ENCODE measurements at places on chromosomes 5 and 9. TPM values are rescaled to one million over a fixed set of nuclear protein-coding genes. Genes with fewer than 3 reads are reported as not detected.

- DNase-seq, result no peak
Observed at GRCh38 chr5:172634106-172634899, 6.8 kb upstream of the NEURL1B start.

DNA sequence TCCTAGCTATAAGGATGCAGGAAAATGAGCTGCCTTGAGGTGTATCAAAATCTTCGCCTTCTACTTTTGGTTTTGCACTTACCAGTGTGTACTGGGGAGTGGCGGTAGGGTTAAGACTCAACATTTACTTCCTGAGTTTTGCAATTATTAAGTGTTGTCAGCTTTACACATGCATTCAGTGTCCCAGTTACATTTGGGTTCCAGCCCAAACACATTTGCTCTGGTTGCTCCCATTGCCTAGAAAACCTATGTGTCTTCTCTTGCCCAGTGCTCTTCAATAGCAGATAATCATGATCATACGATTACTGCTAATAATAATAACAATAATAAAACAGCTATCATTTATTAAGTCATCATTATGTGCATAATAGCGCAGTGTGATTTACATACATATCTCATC is 241.5 kb upstream of the PAPPA start:
- no peak for DNase-seq

- no peak for DNase-seq
Observed at GRCh38 chr9:3576328-3576727, 50.5 kb upstream of the RFX3 start.

ANXA2R gene
- total RNA-seq, result 44.0 TPM

GRCh38 chr5:2524620-2525019 is 226.9 kb downstream of the IRX2 start:
- no peak for DNase-seq

GRCh38 chr9:122095010-122095767 is 2.1 kb upstream of the TTLL11 start:
- DNase-seq, result no peak

DNA sequence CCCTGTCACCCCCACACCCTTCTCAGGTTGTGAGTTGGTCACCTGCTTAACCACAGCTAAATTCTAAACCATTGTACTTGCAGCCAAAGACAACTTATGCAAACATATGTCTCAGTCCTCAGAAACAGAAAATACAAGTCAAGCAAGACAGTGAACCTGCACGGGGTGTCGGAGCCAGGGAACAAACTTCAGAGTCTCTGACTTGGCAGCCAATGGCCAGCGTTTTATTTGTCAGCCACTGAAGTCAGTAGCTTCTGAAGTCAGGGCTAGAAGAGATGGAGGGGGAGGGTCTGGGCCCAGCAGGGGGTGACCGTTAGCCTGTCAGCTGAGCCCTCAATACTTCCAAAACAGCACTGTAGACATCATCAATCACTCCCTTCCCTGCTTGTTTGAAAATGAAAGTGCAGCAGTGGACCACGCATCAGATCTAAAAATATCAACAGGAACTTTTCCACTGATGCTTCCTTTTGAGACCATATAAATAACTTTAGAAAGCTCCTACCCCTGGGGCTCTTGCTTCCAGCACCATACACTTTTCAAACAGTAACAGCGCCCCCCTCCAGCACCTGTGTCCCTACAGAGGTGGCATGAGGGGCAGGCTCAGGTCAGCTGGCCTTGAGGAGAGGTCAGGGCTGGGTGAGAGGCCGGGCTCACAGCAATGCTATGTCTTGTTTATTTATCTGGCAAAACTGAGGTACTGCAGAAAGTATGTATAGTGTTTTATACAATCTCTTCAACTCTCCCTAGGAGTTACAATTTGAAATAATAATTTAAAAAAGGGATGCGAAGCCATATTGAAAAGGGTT is 142.5 kb downstream of the ACER2 start:
- DNase-seq, result no peak

DNA sequence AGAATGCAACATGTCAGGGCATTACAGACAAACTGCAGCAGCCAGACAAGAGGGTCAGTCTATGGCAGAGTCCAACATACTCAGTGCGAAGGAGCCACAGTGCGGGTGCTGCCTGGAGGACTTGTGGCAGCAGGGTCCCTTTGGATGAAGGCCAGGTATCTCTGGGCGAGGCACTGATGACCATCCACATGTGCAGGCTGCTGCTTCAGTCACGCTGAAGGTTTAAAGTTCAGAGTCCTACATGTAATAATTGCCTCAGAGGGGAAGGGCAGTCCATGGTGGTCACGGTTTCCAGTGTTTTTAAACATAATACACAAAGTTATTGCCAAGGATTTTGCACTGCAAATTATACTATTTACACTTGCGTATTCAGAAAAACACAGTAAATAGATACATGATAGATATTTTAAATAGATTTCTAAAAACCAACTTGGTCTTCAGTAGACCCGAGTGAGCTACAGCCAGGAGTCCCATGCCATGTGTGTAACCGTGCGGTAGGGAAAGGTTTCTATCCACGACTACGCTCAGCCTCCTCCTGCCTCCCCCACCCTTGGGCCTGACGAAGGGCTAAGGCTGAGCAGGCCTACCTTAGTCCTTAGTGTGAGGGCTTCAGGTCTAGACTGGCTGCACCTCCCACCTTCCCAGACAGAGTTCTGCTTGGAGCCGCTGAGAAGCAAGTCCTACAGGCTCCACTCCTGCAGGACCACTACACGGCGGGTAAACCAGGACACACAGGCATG is 76.2 kb downstream of the GPR21 start:
- no peak for DNase-seq

- no peak for DNase-seq
Observed at GRCh38 chr9:114856942-114857315, 51.1 kb upstream of the TNFSF15 start.

DNA sequence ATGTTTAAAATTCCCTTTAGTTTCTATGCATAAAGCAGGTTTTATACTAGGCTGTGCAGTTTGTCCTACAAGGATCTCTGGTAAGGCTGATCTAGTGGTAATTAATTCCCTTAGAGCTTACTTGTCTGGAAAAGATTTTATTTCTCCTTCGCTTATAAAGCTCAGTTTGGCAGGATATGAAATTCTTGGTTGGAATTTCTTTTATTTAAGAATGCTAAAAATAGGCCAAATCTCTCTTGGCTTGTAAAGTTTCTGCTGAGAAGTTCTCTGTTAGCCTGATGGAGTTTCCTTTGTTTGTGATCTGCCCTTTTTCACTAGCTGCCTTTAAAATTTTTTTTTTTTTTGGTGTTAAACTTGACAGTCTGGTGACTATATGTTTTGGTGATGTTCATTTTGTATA is 237.1 kb upstream of the TLE4 start:
- no peak for DNase-seq

GRCh38 chr5:96084874-96085506 is 123.3 kb upstream of the ELL2 start:
- no peak for DNase-seq

PCDHGC5 gene
- total RNA-seq, result not detected

- no peak for DNase-seq
Observed at GRCh38 chr9:16023446-16023845, 470.6 kb downstream of the CCDC171 start.

- DNase-seq, result no peak
Observed at GRCh38 chr9:121478816-121479676, 20.6 kb downstream of the GGTA1 start.

- no peak for DNase-seq
Observed at GRCh38 chr9:21653091-21653490, 149.3 kb upstream of the MTAP start.

- DNase-seq, result no peak
Observed at GRCh38 chr9:6911901-6912638, 154.3 kb downstream of the KDM4C start.

DNA sequence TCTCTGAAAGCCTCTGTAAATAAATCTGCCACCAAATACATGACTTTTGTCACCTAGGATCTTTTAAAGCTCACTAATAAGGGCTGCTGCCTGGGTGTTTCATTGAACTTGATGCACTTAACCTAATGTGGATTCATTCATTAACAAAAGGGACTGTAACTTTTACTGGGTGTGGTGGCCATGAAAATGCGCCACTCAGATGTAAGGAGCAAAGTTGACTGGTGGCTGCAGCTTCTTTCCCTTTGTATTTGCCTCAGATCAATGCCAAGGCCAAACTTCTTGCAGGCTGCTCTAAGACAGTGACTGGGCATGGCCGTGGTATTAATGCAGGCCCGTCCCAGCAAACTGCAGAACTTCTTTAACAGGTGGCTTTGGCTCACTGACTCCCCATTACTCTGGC is 22.9 kb downstream of the FAM240B start:
- DNase-seq, result no peak

DNA sequence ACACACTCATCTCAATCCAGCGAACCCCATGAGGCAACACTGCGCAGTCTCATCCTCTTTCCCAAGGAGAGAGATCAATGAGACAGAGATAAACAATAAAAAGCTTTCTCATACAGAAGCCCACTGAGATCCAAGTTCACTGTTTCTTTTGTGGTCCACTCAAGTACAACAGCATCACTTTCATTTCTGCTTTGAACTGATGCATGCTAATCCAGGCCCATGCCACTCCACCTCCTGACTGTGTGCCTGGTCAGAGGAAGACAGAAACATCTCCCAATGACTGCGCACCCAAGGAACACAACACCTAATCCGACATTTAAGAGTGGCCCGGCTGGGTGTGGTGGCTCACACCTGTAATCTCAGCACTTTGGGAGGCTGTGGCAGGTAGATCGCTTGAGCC is 104.0 kb downstream of the SERINC5 start:
- DNase-seq, result no peak

DNA sequence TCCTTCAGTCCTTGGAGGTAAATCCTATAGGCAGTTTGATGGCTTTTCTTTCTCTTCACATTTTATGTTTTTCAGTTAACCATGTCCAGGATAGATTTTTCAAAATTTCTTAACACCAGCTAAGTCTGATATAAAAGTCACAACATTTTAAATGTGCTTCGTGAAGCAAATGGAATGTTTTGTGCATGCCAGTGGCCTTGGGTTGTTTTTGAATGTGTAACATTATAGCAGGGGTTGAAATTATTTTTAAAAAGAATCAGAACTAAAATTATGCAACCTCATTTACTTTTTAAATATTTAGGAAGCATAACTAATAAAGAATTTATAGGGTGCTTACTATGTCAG is 201.1 kb downstream of the ARHGEF28 start:
- no peak for DNase-seq

DNA sequence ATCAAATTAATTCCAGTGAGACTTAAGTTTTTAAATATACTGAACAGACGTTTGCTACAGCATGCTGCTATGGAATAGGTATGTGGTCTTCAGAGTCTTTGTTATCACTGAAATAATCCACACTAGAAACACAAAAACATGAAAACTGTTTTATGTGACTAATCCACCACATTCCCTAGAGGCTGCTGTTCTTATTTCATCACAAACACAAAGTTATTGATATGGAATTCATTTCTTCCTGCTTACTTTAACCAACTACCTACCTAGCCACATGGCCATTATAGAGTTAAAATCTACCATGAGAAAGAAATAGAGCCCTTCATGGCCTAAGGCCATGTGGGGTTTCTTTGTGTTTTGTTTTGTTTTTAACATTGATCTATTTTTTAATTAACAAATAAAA is 232.3 kb upstream of the PTGER4 start:
- DNase-seq, result no peak

PDE8B gene
- total RNA-seq, result not detected

DNA sequence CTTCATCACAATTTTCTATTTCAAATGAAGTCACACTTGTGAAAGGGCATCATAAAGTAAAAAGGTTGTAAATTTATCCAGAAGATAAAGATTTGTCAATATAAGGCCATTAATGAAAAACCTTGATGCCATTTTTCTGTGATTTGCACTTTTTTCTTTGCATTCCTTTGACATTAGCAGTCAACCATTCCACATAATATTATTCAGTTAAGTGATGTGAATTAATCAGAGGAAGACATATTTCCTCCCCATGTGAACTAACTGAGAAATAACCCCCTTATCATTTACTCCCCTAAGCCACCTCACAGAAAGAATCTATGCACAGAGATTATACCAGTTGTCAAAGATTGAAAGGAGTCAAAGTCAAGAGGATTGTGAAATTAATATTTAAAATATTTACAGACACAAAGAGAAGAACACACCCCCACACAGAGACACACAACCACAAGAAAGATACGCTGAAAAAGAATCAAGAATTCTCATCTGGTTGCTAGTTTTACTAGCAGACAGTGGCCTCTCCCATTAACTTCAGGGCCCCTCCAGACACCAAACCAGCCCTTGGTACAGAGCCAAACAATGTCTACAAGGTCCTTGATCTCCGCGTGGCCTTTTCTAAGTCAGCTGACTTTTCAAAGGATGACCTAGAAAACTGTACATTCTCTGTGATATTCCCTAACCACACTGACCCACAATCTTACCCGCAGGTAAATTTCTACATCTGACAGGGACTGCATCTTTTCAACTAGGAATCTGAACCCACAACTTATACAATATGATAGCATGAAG is 29.5 kb downstream of the GNAQ start:
- no peak for DNase-seq

DNA sequence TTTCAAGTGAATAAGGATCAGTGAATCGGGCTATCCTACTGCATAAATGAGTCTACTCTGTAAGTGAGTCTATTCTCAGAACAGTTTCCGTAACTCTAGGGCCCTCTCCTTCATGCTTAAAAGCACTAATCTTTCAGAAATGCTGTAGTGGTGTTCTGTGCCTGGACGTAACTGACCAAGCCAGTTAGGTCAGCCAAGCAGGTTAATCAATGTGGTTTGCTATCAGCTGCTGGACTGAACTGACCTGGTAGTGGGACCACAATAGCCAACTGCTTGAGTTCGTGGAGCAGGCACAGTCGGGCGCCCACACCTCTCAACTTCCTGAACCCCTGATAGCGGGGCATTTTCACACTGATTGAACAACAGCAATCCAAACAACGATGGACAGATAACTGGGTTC is 6.8 kb downstream of the SLC1A3 start:
- DNase-seq, result no peak

PLAC8L1 gene
- total RNA-seq, result not detected

DNA sequence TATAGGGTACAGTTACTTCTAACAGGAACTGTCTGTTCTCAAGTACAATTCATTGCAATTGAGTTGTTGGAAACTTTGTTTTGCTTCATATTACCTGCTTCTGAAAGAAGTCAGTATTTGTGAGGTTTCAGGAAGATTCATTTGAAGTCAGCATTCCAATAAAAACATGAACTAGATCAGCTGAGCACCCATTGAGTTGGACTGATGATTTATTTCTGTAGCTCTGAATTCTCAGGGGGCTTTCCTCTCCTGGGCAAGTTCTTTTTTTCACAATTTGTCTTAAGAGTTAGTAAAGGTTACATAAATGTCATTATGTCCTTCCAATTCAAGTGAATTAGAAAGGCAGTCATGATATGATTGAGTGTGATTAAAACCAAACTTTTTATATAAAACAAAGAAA is 16.2 kb upstream of the KIF2A start:
- DNase-seq, result no peak

- no peak for DNase-seq
Observed at GRCh38 chr9:131094622-131095021, 1.7 kb upstream of the AIF1L start.

GRCh38 chr5:142644127-142644526 is 41.8 kb downstream of the FGF1 start:
- no peak for DNase-seq

TAS2R1 gene
- not detected for total RNA-seq

All from T-helper 17 cell (primary cell).